ENCODE measurements at places on chromosomes 2 and 18.

DNA sequence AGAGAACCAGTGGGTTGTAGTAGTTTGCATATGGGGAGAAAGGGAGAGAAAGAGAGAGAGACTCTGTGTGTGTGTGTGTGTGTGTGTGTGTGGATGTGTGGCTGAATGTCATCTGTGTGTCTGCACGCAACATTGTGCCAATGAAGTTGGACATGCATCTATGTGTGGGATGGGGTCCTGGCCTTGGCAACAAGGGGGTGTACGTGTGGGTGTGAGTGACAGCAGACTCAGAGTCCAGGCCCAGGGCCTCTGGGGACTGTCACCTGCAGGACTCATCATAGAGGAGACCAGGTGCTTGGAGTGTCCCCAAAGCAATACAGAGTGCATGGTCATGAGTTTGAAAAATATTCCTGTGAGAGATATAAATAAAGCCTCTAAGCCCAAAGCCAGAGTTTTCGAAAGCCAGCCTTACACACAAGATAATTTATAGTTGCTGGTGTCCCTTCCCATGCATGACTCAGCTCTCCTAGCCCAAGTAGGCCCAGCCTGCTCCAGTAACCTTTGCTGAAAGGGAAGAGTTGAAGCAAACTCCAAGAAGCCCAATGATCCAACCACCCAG is 59.9 kb downstream of the TNP1 start:
- DNase-seq: no peak

DNA sequence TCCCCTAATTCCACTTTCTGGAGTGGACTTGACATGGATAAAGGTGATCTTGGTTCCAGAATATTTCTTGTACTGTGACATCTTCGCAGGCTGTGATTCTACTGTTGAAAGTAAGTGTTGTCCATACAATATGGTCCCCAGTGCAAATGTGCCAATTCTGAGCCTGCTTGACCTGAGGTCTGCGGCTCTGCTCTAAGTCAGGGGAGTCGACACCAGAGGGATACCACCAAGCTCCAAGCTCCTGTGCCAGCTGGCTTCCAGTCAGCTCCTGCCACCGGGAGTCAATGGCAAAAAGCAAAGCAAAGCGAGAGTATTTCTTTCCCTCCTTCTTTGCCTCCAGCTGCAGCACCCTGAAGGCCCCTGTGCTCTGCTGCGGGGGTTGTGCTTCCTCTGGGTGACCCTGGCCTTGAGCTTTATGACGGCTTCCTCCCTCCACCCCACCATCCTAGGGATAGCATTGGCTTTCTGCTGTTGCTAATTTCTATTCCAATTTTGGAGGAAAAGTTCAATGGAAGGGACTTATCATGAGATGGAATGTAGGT is 50.4 kb downstream of the SLC35F5 start:
- DNase-seq: no peak

- no peak for DNase-seq
Measured at GRCh38 chr2:240576036-240576435, 7.8 kb downstream of the RNPEPL1 start.

- no peak for DNase-seq
Measured at GRCh38 chr2:235711527-235711926, 217.7 kb downstream of the AGAP1 start.

DNA sequence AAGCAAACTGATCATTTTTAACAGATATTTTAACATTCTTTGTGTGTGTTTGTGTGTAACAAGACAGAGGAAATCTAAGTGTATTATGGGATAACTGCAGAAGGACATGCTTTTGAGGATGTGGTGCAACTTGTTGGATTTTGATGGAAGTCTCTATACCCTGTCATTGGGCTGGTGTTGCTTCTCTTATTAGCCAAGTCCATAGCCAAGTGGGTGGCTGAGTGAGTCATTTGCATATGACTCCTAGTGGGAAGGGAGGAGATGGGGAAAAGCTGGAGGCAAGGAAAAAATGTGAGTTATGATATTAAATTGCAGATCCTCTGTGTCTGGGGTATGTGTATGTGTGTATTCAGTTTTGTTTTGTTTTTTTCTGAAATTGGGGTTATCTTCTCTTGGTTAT is 879.9 kb downstream of the DCC start:
- DNase-seq: no peak
